ENCODE measurements at places on chromosomes 5 and 9.
A peak's percentile ranks its signal among the peaks of the same experiment; 100 is the strongest.

DNA sequence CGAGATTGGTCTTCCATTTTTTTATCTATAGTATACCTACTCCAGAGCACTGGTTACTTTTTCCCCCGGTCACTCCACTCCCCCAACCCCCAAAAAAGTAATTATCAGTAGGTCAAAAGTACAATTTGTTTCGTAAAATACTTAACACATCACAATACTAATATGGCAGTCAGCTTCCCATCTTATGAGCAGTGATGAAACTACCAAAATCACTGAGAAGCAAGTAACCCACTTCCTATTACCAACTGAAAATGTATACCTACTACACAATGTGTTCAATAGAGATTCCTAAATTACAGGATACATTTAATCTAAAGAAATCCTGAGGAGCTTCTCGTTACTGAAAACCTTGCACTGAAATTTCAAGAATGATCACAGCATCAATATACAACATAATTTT is 1.9 kb downstream of the CERT1 start:
- DNase-seq: no peak

- DNase-seq: no peak
These were observed 124.3 kb upstream of the CXCL14 start for GRCh38 chr5:135703016-135703550.

DNA sequence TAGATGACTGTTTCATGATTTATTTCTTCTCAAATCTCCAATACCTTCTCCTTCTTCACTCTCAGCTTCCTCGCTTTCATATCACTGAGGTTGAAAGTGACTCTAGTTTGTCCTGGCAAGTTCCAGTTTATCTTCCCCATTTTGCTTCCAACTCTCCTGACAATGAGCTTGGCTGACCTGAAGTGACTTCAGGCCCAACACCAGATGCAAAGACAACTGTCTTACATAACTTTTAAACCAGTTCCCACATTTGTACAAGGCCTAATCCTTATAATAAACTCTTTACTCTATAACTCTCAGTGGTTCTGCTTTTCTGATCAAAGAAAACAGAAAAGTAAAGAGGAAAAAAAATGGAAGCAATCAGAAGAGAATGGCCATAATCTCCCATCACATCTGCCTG is 22.0 kb downstream of the GNG10 start:
- no peak for DNase-seq

- no peak for DNase-seq
These were observed 3.1 kb upstream of the VAV2 start for GRCh38 chr9:133995012-133995896.

- peak; percentile 15 for DNase-seq
These were observed 29.9 kb upstream of the OBP2B start for GRCh38 chr9:133238851-133239532.

DNA sequence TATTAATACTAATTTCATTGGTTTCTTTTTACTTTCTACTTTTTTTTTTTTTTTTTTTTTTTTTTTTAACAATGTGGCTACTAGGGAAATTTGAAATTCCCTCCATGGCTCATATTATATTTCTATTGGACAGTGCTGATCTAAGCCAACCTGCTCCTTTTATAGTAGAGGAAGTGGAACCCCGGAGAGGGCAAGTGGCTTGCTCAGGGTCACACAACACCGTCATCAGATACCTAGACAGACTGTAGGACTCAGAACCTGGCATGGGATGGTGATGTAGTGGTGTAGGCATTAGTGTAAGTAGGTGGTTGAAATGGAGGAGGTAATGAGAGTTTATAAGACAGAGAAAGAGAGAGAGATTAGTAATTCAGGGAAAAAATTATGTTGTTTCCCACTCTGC is 10.8 kb downstream of the ZNF618 start:
- DNase-seq: no peak

- no peak for DNase-seq
These were observed 321.7 kb downstream of the SH3GL2 start for GRCh38 chr9:17900606-17901005.

DNA sequence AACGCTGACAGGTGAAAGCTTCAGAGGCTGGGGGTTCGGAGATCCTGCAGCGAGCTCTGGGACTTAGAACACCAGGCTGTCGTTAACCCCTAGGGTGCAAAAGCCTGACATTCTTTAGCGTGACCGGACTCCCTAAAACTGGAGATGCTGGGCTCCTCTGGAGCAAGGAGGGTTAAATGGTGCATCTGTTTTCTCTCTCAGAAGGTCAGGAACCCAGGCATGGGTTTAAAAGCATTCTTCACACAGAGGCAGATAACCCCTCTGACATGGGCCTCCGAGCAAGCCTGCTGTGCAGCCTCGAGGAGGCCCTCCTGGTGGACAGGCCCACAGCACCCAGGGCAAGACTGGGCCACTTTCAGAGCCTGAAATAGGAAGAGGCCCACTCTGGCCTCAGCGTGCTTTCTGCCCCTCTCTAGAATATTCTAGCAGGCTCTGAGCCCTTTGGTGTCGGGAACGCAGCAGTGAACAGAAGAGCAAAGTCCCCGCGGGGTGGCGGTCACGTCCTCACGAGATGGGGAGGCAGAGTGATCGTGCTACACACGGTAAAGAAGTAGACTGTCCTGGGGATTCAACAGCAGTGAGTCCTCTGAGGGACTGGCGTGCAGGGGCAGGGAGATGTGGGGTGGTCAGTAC is 124.8 kb downstream of the COL23A1 start:
- no peak for DNase-seq

DNA sequence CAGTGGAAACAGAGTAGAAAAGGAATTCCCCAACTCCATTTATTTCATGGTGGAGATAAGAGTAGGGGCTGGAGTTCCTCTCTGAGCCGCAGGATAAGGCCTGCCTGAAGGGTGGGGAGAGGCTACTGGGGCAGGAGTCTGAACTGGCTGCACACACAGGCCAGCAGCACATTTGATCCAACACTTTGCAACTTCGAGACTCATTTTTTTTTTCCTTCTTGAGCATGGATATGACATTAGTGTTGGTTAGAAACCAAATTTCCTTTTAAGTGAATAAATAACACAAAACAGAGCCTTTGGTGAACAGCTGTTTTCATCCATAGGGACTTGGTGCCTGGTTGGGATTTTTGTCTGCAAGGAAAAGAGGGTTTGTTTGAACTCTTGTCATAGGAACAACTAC is 76.6 kb downstream of the RALGPS1 start:
- no peak for DNase-seq

GRCh38 chr5:40991168-40991980 is 79.8 kb downstream of the MROH2B start:
- DNase-seq: peak; percentile 42

GRCh38 chr5:159990506-159990905 is 18.4 kb upstream of the TTC1 start:
- DNase-seq: no peak

GRCh38 chr5:83586874-83587776 is 115.6 kb downstream of the VCAN start:
- no peak for DNase-seq

- no peak for DNase-seq
These were observed 263.6 kb upstream of the PCSK5 start for GRCh38 chr9:75626860-75627259.

DNA sequence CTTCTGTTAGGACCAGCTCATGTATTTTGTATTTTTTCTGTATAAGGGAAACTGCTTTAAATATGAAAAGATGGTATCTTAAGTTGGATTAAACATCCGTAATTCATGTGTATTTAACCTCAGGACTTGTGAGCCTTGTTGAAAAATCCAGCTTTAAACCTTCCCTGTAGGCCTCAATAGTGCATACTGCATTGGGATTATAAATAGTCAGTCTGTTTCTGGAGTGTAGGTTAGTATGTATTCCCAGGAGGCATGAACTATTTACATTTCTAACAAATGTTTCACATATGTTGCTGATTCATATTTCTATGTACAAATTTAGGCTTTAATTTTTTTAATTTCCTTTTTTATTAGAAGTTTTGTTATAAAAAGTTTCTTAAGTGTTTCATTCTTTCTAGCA is 137.9 kb upstream of the GRHPR start:
- no peak for DNase-seq

- no peak for DNase-seq
These were observed 1.9 kb downstream of the MYOZ3 start for GRCh38 chr5:150662731-150663516.

- DNase-seq: no peak
These were observed 298.5 kb upstream of the MSX2 start for GRCh38 chr5:174425964-174426290.

GRCh38 chr9:72371151-72371550 is 6.1 kb upstream of the ZFAND5 start:
- no peak for DNase-seq

GRCh38 chr5:18420711-18421110 is 786.5 kb downstream of the TAF11L14 start:
- DNase-seq: no peak

GRCh38 chr5:109682383-109682782 is 7.3 kb upstream of the MAN2A1 start:
- DNase-seq: no peak

- DNase-seq: no peak
These were observed 154.7 kb downstream of the WDR70 start for GRCh38 chr5:37533851-37534250.

GRCh38 chr5:56175488-56175887 is 57.6 kb downstream of the ANKRD55 start:
- no peak for DNase-seq

GRCh38 chr9:97307500-97308163 is at the start of gene CCDC180:
Gene CCDC180, plus strand, starts transcription at chr9:97307659. Its CDS starts 405 bp downstream, at chr9:97308064.
- DNase-seq: no peak

GRCh38 chr5:79619854-79620253 is 7.6 kb downstream of the TENT2 start:
- DNase-seq: no peak

GRCh38 chr5:142023836-142024235 is 11.0 kb upstream of the GNPDA1 start:
- DNase-seq: no peak

DNA sequence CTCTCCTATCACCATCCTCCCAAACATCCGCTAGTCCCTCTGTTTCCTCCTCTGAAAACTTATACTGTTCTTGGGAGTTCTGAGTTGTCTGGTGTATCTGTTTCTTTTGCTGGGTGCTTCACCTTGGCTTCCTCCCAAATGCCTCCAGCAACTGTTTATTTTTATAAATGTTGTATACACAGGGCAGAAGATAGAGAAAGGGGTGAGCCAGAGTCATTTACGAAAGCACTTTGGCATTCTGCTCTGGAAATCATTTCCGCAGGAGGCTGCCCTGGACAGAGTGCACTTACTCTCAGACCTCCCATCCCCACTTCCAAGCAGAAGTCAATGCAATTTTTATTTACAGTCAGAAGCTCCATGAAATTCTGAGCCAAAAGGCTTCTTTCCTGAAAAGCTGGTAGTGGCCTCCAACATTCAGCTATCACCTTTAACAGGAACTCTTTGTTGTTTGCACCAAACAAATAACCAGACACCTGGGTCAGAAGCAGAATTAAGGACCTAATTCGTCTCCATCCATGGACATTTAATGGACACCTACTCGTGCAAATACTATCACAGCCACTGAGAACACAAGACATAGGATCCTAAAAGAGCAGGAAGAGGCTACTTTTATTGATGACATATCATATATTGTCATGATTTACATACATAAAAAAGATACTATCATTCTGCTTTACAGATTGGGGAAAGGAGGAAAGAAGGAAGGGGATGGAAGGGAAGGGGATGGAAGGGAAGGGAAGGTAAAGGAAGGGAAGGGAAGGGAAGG is 229.5 kb upstream of the PAPPA start:
- DNase-seq: no peak

GRCh38 chr5:154505567-154505966 is 27.5 kb upstream of the HAND1 start:
- DNase-seq: no peak

GRCh38 chr9:128685636-128686489 is 3.2 kb upstream of the SET start:
- no peak for DNase-seq

- no peak for DNase-seq
These were observed 57.3 kb upstream of the FNIP1 start for GRCh38 chr5:131854134-131854533.

DNA sequence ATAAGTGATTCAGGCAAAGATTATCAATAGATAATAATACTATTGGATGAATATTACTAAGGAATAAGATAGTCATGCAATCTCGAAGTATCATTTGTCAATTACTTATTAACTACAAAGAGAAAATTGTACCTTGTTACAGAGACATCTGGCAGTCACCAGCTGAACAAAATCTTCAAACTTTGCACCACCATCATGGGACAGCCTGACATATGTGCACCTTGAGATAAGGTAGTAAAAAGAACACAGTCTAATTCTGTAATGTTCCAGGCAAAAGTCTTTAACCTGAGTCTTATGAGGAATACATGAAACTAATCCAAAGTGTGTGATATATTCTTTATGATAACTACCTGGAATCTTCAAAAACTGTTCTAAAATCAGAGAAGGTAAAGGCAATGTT is 423.0 kb upstream of the ZNF608 start:
- no peak for DNase-seq

- DNase-seq: no peak
These were observed 181.1 kb upstream of the MEF2C start for GRCh38 chr5:89064054-89064453.

DNA sequence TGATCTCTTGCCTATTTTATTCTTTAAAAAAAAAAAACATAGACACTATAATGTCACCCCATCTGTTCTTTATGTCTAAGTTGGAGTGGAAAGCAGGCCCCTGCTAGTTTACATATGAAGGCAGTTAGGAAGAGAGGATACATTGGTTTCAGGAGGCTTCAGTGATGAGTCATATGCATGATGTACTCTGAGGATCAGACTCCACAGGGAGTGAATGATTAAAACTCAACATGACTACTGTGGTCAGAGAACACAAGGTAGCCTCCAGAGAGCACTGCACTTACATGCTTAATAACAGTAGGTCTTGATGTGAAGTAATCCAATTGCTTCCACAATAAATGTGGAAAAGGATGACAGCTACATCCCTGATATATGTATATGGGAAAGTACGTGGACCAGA is 22.7 kb upstream of the FSTL4 start:
- no peak for DNase-seq

GRCh38 chr5:174667526-174667925 is 56.9 kb upstream of the MSX2 start:
- no peak for DNase-seq

- DNase-seq: no peak
These were observed 124.3 kb downstream of the TEX10 start for GRCh38 chr9:100228352-100228869.

DNA sequence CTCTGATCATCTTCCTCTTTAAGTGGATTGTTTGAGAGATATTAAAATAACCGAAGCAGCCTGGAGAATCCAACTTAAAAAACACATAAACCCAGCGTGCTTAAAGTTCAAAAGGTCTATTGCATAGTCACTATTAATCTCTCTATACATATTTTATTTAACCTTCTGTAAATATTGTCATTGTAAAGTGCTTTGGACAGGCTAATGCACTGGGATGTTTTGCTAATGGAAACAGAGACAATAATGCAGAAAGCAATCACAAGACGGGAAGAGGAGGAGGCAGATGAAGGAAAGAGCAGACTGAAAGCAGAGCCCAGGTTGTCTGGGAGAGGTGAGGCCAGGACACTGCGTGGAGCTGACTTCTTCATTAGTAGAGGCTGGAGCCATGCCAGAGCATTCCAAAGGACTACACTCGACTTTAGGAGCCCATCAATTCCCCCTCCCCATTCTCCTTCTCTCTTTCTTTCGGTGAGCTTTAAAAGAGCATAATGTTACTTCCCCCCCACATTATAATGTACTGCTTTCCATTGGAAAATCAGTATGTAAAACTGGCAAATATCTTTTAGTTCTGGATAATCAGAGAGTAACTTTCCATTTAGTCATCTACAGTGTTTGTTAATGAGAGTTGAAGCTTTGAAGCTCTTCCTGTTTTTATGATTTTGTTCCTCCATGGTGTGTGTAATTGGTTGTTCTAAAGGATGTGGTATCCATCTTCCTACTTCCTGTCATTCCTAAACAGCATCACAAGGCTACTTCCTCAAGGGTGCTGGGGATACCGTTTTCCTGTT is 307.3 kb upstream of the MPDZ start:
- peak; percentile 26 for DNase-seq
